HepG2 (cell line): ENCODE measurements at places on chromosomes 4 and X.

DNA sequence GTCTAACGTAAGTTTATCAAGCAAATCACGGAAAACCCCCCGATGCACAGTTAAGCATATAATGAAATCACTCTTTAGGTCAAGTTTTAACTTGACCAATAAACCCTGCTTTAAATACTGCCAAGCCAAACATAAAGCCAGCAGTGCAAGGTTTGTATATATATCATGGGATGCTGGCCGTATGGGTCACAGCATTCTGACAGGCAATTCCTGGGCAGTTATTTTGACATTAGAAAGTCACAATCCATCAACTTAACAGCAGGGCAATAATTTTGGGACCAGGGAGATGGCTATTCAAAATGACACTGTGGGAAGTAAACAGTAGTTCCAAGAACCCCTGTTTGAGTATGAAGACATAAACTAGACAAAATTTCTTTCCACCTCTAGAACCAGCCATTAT is 116.9 kb downstream of the ZNF827 start:
- DNase-seq, result no peak

- peak; percentile 40 for DNase-seq
Measured at GRCh38 chrX:100591256-100592051, 6.7 kb downstream of the TNMD start.

- DNase-seq, result peak; percentile 39
Measured at GRCh38 chr4:3442959-3443749, 1.4 kb downstream of the HGFAC start.

GRCh38 chr4:4607336-4608213 is 65.7 kb upstream of the STX18 start:
- no peak for DNase-seq

DNA sequence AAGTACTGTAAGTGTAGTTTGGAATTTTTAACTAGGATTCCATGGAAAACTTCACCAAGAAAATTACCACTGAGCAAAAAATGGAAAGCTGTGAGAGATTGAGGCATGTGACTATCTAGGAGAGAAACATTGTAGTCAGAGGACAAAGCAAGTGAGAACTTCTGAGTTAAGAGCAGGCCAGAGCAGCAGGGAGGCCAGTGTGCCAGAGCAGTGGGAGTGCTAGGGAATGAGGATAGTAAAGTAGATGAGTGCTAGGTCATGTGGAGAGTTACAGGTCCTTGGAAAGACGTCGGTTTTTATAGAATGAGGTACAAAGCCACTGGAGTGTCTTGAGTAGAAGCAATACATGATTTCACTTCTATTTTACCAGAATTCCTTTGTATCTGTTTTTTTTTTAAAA is 52.7 kb upstream of the FAT4 start:
- no peak for DNase-seq

- no peak for DNase-seq
Measured at GRCh38 chr4:41203841-41204240, 10.5 kb downstream of the APBB2 start.

DNA sequence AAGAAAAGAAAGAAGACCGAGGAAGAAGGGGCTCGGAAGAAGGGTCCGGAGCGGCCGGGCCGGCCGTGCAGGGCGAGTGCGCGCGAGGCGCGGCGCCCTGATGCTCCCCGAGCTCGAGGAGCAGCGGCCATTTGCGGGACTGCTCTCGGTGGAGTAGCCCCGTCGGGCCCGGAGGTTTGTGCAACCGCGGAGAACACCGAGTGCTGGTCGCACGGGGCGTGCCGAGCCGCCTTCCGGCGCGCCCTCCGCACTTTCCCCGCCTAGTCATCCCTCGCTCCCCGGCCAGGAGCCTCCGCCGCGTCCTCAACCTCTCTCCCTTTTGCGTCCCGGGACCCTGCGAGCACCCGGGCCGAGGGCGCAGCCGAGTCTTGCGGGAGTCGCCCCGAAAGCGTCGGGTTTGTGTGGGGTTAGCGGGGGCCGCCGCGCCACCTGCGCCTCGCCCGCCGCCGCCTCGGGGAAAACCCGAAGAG is 127.4 kb downstream of the LAS1L start:
- DNase-seq, result no peak

GRCh38 chr4:102445213-102445612 is 55.9 kb upstream of the NFKB1 start:
- DNase-seq, result no peak

- peak; percentile 7 for DNase-seq
Measured at GRCh38 chrX:134537179-134537955, 77.4 kb downstream of the HPRT1 start.

GRCh38 chrX:45628041-45628440 is 427.4 kb upstream of the DIPK2B start:
- DNase-seq, result no peak

- peak; percentile 45 for DNase-seq
Measured at GRCh38 chrX:99353412-99353811, 1056.7 kb downstream of the PCDH19 start.

DNA sequence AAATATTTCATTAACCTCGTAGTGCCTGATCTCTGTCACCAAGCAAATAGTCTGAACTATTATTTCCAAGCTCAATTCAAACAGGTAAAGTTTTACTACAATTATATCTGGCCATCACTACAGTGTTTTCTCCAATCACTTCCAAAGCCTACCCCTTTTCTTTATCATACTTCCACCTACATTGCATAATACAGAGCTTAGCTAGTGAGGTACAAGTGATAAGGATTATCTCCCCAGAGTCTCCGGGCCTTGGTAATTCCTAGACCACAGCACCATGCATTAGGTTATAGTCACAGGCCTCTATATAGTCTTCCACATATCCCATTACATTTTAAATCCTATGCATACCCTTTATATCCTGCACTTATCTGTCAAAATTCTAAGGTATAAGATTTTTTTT is 154.2 kb downstream of the SNCA start:
- DNase-seq, result peak; percentile 18

GRCh38 chr4:165621983-165622382 is 243.2 kb downstream of the CPE start:
- no peak for DNase-seq

- DNase-seq, result no peak
Measured at GRCh38 chrX:119647552-119648420, 41.6 kb upstream of the NKRF start.

DNA sequence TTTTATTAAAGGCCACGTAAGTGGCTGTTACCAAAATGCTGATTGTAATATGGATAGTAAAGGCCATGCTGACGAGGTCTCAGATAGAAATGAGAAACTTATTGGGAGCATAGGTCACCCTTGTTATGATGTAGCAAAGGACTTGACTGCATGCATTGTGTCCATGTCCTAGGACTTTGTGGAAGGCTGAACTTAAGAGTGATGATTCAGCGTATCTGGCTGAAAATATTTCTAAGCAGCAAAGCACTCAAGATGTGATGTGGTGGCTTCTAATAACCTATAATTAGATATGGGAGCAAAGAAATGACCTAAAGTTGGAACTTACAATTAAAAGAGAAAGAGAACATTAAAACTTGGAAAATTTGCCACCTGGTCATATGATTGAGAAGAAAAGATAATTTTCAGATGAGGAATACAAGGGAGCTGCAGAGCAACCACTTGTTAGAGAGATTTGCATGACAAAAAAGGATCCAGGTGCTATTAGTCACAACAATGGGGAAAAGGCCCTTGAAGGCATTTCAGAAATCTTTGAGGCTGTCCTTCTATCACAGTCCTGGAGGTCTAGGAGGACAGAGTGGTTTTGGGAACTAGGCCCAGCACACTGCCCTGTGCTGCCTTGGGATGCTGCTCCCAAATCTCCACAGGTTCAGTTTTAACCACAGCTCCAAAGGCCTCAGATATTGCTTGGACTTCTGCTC is 793.7 kb upstream of the LCORL start:
- no peak for DNase-seq

- DNase-seq, result no peak
Measured at GRCh38 chrX:104987063-104987462, 233.4 kb downstream of the TEX13A start.

GRCh38 chr4:5215321-5215720 is 164.0 kb downstream of the STK32B start:
- no peak for DNase-seq

DNA sequence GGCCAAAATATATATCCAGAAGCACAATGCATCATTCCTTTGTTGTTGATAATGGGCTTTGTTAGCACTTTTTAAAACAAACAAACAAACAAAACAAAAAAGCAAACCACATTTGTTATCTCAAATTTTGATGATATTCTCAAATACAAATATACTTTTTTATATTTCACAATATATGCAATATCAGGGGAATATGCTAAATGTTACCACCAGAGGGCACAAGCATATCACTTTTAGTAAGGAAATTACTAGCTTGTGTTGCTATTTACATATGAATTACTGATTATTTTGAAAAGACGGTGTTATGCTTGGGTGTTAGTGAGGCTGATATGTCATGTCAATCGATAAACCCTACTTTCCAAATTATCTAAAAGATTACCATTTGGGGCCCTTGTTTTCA is 29.1 kb downstream of the RIPPLY1 start:
- DNase-seq, result peak; percentile 4

- peak; percentile 12 for DNase-seq
Measured at GRCh38 chr4:68734095-68734494, 63.6 kb upstream of the UGT2B15 start.
